ENCODE measurements at places on chromosomes 2 and 18.

GRCh38 chr2:85753525-85754312, at the start of gene ATOH8:
Gene ATOH8, plus strand, starts transcription at chr2:85753991. Its CDS starts 199 bp downstream, at chr2:85754190.
- DNase-seq = no peak

GRCh38 chr2:50143822-50144575, 887.9 kb downstream of the NRXN1 start:
- peak; percentile 67 for DNase-seq

DNA sequence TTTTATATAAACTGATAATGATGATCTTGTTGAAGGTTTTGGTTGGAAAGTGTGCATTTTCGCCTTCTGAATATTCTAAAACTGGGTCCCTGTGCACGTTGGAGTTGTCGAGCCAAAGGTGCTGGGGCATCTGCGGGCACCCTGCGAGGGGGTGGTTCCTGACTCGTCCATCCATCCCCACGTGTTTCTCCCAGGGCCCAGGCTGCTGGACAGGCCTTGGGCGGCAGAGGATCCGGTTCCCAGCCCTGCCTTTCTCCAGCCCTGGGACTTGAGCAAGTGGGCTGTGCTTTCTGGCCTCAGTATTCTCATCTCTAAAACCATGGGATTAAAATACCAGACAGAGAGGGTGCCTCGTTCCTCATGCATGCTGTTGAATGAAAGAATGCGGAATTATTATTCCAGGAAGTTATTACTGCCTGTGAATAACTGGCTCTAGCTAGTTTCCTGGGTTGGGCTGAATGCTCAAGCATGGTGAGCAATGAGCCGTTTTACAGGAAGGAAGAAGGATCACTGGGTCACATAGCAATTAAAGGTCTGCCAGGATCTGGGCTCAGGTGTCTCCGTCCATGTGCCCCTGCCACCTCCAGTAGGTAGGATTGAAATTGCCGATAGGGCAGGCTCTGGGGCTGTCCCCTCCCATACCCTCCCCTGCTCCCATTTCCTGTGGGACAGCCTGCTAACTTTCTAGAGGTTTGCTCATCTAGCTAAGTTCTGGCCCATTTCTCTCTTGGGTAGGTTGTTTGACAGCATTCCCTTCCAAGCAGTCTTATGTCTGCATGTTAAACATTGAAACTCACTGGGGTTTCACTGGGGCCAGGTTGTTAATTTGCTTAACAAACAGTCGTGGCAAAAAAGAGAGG, 77.2 kb upstream of the HS6ST1 start:
- no peak for DNase-seq

DNA sequence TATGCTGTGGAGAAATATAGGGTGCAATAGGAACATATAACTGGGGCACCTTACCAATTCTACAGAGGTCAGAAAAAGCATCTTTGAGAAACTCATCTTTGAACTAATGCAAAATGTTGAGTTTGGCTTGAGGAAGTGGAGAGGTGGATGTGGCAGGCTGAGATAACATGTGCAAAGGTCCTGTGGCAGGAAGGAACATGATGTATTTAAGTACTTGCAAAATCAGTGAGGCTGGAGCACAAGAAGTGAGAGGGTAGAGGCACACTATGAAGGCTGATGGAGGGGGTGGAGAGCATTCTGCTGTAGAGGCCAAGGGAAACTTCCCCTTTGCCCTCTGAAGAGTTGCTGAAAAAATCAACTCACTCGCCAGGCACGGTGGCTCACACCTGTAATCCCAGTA, 14.7 kb upstream of the RAB1A start:
- DNase-seq = no peak

GRCh38 chr2:79713131-79713785, 200.4 kb downstream of the CTNNA2 start:
- no peak for DNase-seq

GRCh38 chr2:129502781-129503180, 476.7 kb upstream of the RAB6C start:
- no peak for DNase-seq

- DNase-seq = no peak
Measured at GRCh38 chr2:191105082-191105481, 45.7 kb downstream of the STAT4 start.

DNA sequence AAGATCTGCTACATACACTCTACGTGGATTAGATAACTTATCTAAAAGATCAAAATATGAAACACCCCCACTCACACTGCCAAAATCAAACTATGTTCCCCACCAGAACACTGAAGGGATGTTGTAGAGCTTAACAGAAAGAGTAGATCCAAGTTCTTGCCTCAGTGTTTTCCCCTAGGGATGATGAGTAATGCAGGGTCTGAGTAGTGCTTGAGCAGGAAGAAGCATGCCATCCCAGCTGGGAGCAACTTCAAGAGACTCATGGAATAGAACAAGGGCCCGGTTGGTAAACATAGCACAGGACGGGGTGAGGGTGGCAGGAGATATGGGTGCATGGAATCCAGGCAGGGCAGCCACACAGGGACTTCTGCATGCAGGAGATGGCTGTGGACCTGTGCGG, 74.3 kb downstream of the SNTG2 start:
- no peak for DNase-seq

DNA sequence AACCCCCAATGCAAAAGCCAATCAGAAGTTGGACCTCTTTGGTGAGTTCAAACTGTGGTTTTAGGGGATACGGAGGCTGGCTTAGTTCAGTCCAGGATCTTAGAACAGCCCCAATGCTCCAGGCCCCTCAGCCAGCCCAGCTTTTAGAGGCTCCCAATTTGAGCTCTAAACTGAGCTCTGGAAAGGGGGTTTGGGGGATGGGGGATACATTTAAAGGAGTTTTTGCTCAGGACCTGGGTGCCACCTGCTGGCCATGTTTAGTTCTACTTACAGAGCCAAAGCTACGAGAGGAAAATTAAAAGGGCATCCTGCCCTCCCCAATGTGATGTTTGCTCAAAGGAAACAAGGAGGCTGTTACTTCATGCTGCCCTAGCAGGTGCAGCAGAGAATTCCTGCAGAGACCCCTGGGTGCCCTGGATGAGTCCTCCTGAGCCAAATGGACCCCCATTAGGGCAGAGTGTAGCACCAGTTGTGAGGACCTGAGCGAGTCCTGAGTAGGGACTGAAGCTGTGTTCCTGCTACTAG, 15.9 kb upstream of the TMEM214 start:
- DNase-seq = peak; percentile 21
